ENCODE measurements at places on chromosomes 5 and 9.

DNA sequence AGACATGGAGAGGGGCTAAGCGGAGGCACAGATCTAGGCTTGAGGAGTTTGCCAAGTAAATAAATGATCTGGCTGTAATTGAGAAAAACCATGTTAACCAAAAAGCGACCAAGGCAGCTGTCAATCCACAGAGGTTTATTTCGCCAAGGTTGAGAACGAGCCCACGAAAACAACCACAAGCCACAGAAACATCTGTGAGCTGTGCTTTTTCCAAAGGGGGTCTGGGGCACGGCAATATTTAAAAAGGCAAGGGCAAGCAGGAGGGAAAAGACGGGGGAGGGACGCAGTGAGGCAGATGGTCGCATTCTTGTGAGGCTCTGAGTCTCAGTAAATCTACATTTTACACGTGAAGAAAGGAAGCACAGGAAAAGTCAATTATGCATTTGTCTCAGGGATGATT lies 25.4 kb downstream of the CCT5 start:
- no peak for DNase-seq

GRCh38 chr5:51664491-51665250 lies 281.4 kb downstream of the ISL1 start:
- DNase-seq, result no peak

GRCh38 chr5:21765406-21765805 lies 1087.7 kb downstream of the CDH12 start:
- no peak for DNase-seq

- DNase-seq, result no peak
Measured at GRCh38 chr5:93381057-93381456, 200.0 kb downstream of the NR2F1-AS1 start.

GRCh38 chr9:70422371-70423043 lies 8.1 kb upstream of the KLF9 start:
- DNase-seq, result no peak

GRCh38 chr5:155562158-155562557 lies 548.6 kb downstream of the KIF4B start:
- no peak for DNase-seq

DNA sequence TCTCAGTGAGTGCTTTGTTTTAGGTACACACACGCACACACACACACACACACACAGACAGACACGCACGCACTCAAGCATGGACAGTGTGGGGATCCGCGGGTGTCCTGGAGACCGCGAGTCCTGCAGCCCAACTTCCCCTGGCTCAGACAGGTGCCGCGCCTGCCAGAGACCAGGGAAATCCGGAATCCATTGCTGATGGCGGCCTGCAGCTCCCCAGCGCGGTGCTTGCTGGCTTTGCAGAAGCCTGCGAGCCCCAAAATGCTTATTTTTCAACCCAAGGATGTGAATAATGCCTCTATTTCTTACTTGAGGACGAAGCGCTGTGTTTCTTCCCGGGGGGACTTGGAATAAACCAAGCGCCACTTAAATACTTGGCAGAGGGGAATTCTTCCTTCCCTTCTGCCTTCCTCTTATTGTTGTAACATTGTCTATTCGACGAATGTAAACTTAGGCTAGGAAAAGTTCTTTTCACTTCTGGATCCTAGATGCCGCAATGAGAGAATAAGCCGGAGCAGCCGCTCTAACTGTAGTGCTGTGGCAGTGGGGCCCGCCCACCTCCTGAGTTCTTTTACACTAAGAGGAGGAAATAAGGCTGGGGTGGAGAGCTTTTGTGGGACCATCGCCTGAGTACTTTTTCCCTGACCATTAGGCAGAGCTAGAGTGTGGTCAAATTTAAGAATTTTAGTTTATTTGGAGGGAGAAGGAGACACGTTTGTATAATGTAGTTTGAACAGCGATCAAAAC lies 802 bp downstream of the ITGA2 start:
- DNase-seq, result peak; percentile 21

DNA sequence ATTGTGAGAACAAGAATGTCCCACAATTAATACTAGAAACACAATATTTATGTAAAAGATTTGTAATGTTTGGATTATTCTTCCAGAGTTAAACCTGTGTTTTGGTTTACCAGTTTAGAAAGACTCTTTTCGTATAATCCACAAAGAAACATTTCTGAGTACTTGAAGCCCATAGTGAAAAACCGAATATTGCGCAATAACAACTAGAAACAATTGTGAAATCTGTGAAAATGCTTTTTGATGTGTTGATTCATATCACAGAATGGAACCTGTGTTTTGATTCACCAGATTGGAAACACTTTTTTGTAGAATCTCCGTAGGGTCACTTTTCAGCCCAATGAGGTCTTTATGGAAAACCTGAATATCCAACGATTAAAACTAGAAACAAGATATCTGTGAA lies 386.2 kb downstream of the PRDM9 start:
- DNase-seq, result no peak

- no peak for DNase-seq
Measured at GRCh38 chr9:136058801-136059302, 36.2 kb downstream of the NACC2 start.

- no peak for DNase-seq
Measured at GRCh38 chr9:116115761-116116353, 37.7 kb upstream of the PAPPA start.

DNA sequence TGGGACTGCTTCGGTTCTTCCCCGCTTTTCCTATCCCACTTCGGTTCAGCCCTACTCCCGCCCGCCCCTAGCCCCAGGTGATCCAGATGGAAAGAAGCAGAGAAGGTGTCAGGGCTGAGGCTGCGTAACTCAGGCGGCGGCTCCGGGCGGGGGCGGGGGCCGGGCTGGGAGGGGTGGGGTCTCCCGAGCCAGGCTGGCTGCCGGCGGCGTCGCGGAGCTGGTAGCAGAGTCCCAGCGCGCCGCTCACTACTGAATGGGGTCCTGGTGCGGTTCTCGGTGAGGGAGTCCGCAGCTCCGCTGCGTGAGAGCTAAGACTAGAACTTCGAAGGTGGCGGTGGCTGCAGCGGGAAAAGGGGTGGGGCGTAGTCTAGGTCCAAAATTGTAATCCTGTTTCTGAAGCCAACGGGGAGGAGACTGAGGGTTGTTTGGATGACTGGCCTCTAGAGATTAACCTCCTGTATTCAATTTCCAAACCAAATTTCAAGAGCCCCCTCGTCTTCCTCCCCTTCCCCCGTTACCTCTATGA lies 1.4 kb downstream of the PRR16 start:
- no peak for DNase-seq

DNA sequence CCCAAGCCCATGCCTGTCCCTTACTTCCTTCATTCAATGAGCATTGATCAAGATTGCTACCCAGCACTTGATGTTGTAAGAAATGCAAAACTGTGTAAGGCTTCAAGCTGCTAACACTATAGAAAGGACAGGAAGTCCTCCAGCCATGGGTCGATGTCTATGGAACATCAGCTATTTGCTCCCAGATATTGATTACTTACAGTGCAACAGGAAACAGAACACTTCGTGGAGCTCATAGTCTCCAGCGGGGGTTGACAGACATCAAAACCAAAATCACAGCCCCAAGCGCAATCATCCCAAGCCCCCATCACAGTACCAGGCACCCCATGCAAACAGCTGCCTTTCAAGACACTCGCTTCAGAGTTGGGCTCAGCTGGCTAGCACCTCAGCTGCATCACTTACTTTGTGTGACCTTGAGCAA lies 26.8 kb upstream of the DUSP1 start:
- no peak for DNase-seq

GRCh38 chr5:50299896-50300295 lies 141.2 kb downstream of the EMB start:
- DNase-seq, result no peak

- no peak for DNase-seq
Measured at GRCh38 chr5:55604611-55605067, 69.9 kb upstream of the PLPP1 start.

DNA sequence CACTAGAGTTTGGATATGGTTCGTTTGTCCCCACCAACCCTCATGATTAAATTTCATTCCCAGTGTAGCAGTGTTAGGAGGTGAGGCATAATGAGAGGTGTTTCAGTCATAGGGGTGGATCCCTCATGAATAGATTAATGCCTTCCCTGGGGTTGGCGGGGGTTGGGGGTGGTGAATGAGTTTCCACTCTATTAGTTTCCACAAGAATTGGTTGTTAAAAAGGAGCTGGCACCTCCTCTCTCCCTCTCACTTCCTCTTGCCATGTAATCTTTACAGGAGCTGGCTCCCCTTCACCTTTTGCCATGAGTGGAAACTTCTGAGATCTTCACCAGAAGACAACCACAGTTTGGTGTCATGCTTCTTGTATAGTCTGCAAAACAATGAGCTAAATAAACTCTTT lies 333.7 kb downstream of the ENC1 start:
- DNase-seq, result no peak

DNA sequence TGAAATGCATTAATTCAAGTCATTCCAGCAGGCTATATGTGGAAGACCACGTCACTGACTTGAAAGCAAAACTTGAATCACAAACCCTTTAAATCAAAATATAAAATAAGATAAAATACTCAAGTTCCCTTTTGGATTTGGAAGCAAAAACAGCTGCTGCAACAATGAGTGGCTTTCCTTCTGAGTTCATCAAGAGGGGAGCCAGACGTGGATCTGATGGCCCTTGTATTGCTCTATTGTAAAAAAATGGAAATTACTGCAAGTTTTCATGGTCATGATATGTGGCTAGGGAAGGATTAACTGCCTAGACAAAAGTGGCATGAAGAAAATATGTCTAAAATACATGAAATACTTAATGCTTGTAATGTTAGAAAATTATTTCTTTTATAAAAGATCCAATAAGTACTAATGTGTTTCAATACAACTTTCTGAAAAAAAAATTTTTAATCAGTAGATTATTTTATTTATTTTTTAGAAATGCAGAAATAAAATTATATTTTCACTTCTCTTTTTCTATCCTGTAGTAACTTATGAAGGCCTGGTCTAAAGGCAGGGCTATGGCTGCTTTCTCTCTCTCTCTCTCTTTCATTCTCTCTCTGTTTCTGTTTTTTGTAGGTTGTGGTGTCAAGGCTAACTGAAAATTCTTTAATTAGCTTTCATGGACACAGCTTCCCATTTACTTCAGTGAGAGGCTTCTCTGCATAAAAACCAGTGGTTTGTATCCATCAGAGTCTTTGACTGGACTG lies 24.0 kb downstream of the LIX1 start:
- peak; percentile 13 for DNase-seq

DNA sequence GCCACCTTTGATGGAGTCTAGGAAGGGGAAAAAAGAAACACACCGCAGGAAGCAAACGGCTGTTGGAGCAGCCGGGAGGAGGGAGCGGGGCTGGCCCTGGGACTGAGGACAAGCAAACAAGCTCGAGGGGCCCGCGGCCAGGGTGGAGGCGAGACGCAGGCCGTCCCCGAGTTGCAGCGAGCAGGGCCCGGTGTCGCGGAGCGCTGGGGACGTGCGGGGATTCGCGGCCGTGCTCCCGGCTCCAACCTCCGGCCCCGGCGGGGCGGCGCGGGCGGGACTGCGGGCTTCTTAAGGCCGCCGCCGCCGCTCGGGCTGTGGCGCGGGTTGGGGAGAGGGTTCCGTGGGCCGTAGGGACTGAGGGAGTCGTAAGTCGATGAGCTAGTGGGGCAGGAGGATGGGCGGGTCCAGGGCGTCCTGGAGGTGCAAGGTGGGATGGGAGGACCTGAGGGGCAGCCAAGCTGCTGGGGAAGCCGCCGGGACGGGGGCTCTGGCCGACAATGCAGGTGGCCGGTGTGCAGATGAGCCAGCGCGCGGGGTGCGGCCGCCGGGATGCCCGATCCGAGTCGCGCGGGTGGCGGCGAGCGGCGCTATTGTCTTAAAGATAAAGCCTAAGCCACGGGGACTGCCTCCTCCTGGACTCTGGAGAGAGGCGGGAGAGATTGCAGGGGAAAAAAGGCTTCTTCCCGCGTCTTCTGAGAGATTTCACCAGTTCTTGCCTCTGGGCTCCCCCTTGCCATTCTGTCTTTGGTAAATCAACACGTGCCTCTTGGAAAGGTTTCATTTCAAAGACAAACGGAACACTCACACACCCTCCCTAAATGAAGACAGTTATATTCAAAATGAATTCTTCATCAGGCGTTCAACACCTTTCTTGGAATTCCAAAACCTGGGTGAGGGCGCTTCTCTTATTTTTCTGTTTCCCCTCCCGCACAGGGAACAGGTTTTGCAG lies 1.6 kb upstream of the HAPLN1 start:
- no peak for DNase-seq

DNA sequence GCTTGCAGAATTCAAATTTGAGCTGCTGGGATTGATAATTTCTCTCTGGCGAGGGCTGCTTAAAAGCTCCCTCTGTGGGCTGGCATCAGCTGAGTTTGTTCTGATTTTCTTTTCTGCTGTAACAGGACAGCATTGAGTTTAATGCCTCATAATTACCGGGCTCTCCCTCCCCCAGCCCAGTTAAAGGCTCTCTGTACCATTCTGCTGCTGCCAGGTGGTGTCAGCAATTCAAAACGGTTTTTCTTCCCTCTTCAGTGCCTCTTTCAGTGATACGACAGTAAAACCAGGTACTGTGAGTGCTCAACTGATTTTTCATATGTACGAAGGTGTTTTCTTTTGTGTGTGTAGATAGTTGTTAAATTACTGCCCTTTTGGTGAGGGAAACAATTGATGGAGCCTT lies 509.3 kb upstream of the CTNND2 start:
- DNase-seq, result no peak

- no peak for DNase-seq
Measured at GRCh38 chr9:99363509-99363908, 141.4 kb downstream of the SEC61B start.

GRCh38 chr9:134867917-134868750 lies 12.5 kb upstream of the FCN2 start:
- no peak for DNase-seq

GRCh38 chr5:54659700-54660131 lies 142.2 kb downstream of the SNX18 start:
- DNase-seq, result no peak

DNA sequence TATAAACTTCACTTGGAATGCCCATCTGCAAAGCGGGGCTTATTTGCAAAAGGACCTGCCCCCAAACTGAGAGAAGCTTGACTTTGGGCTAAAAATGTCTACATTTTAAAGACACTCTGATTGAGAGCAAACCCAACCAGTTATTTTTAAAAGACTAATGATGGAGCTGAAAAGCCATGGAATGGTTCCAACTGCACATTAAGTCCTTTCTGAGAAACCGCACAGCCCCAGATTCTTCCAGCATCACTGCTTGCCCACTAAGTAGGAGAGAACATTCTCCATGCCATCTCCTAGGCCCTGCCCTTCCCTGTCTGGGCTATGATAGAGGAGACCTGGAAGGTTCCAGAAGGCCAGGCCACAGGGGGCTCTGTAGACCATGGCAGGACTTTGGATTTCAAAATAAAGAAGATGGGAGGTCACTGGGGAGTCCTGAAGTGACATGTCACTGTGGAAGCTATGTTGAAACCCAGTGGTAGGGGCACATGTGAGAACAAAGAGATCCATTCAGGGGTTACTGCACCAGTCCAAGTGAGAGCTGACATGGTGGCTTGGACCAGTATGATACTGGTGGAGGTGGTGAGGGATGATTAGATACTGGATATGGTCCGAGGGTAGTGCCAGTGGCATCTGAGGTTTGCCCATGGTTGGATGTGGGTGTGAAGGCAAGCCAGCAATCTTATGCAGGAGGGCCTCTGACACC lies 179.2 kb downstream of the DAB2IP start:
- no peak for DNase-seq

DNA sequence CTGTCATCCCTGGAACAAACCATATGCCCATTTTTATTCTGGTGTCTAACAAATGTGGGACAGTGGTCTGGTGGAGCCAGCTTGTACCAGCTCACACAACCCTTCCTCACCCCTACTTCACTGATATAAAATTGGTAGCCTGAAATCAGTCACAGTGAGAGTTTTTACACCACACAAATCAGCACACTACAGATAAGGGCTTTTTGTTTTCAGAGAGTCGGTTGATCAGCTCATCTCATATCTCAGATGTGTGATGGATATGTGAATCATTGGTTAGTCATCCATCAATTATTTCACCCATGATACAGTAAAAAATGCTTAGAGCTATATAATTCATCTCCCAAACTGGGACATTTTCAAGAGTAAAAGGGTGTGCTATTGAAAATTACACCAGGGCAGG lies 529.2 kb downstream of the EBF1 start:
- DNase-seq, result no peak
